ENCODE measurements at places on chromosomes 6 and 20.
A peak's percentile ranks its signal among the peaks of the same experiment; 100 is the strongest.

- DNase-seq: peak; percentile 31
Observed at GRCh38 chr6:45293306-45293705, 34.8 kb upstream of the RUNX2 start.

DNA sequence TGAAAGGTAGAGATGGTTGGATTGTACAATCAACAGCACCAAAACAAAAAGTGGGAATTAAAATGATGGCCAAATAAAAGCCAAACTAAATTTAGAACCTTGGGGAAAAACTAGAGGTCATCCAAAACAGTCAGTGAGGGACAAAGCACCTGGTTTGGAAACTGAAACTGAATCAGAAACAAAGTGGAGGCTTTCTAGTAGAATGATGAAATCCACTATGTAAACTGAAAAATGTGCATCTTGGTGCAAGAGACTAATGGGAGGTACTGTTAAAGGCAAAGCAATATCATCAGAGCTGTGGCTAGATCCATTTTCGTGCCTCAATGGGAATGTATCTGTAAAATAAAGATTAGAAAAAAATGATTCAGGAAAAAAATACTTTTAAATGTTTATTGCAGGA is 380.0 kb upstream of the GJE1 start:
- DNase-seq: no peak

GRCh38 chr6:8085053-8085511 is 17.3 kb downstream of the EEF1E1 start:
- DNase-seq: no peak

- no peak for DNase-seq
Observed at GRCh38 chr6:39393075-39393474, 70.6 kb upstream of the KCNK16 start.

GRCh38 chr6:168116438-168116974 is 37.5 kb upstream of the FRMD1 start:
- no peak for DNase-seq

- DNase-seq: no peak
Observed at GRCh38 chr20:44454306-44454963, 21.2 kb upstream of the TTPAL start.

DNA sequence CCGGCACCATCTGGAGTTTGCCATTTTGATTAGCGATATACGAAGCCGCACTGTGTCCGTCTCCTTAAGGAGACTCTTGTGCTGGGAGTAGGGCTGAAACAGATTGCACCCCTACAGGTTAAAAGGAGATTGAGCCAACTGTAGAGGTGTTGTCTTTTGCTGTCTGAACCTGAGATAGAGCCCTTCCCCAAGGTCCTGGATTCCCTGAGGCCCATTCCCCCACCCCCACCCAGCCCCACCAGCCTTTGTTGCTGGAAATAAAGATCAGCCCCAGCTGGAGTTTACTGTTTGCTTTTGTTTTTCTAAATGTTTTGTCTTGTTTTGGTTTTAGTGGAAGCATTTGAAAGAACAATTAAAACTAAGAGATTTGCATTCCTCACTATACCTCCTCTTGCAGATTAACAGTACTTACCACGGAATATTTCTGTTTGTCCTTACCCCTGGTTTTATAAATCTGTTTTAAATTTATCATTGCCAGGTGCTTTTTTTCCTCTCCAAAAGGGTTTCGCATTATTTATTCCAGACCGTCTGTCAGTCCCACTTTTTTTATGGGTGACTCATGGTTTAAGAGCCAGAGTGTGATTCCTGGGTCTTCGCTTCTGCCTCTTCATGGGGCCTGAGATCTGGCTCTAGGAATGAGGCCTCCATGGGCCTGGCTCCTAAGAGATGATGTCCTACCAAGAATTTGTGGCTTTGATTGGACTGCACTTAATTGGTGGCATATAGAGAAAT is 169.2 kb downstream of the DTNBP1 start:
- DNase-seq: no peak

- DNase-seq: no peak
Observed at GRCh38 chr6:1326535-1327121, 14.7 kb downstream of the FOXQ1 start.

DNA sequence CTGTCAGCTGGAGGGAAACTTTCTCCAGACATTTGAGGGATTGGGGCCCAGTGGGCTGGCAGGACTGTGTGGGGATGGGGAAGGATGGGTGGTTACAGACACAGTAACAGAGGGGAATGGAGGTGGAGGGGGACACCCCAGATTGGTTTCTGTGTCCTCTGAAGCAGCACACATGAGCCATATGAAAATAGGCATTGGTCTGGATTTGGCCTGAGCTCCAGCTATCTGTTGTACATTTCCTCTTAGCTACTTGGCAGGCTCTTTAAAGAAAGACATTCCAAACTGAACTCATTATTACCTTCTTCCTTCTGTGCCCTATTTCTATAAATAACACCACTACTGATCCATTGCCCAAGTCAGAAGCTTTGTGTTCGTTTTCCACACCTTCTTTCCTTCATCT is 72.0 kb upstream of the PRL start:
- DNase-seq: no peak

DNA sequence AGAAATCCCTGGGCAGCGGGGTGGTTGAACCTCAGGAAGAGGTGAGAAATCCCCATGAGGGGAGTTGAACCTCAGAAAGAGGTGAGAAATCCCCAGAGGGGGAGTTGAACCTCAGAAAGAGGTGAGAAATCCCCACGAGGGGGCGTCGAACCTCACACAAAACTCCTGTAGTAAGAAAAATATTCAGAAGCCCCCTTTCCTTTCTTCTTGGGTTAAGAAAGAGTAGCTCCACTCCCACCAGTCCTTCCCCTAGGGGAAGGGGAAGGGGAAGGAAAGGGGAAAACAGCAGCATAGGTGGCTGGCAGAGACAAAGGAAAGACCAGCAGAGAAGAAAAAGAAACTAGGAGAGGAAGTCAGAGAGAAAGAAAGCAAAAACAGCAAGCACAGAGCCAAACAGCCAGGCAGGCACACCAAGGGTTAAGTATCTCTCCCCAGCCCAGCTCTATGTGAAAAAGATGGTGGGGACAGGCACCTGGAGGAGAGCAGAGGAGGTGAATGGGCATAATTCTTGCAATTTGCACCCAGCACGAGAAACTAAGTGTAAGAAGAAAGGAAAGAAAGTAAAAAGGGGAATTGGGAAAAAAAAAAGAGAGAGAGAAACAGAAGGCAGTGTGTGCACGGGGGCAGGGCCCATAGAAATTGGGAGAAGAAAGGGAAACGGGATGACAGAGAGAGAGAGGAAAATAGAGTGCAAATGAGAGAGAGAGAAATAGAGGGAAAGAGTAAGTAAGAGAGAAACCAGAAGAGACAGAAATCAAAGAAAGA is 88.2 kb downstream of the PLG start:
- no peak for DNase-seq

DNA sequence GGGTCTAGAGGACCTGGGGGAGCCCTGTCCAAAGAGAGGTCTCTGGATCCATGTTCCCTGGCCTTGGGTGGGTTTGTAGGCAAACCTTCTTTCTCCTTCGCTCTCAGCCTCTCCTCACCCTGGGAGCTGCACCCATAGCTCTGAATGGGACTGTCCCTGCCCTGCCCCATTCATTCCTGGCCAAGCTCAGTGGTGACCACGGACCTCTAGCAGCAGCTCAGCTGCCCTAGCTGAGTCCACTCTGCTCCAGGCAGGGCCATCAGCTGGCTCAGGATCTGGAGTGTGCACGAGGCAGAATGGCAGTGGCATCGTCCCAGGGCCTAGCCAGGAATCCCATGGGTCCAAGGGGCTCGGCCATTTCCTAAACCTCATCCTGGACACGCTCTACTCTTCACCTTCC is 5.3 kb downstream of the ULBP3 start:
- no peak for DNase-seq

- DNase-seq: peak; percentile 67
Observed at GRCh38 chr6:41936073-41936837, 5.4 kb downstream of the CCND3 start.

All from CD8-positive, alpha-beta memory T cell (primary cell).